ENCODE measurements at places on chromosomes 4 and X.

GRCh38 chr4:67891645-67892044 lies 7.8 kb upstream of the TMPRSS11D start:
- no peak for DNase-seq

DNA sequence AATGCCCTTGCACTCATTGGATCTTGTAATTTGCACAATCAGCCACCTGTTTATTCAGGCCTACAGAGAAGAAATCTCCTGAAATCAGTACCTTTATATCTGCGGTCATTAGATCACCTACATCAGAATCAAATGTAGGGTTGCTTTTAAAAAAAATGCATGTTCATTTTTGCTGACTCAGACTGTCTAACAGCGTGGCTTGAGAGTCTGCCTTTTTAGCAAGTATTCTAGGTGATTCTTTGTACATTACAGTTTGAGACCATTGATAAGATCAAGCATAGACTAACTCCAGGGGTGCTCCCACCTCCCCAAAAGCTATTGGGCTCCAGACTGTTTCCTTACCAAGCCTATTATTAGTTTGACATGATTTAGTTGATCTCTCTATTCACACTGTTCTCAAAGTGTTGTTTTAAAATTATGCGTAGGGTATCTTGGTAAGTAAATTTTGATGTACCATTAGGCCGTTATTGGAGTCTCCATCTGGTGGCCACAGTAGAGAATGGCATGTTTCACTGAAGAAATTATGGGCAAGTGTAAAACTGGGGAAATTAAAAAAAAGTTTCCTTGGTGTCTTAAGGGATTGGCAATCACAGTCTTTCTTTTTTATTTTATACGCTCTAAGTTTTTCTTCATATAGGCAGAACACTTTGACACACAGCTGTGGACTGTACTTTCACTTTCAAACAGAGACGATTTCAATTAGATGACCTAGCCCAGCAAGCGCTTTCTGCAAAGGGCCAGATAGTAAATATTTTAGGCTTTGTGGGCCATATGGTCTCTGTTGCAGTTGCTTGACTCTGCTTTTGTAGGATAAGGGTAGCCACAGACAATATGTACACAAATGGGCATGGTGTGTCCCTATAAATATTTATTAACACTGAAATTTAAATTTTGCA lies 33.7 kb upstream of the MSL3 start:
- no peak for DNase-seq

- no peak for DNase-seq
Measured at GRCh38 chrX:47637546-47638195, 7.9 kb upstream of the CFP start.

GRCh38 chr4:95694411-95694810 lies 145.5 kb upstream of the PDHA2 start:
- no peak for DNase-seq

- DNase-seq: no peak
Measured at GRCh38 chr4:17024425-17024824, 126.0 kb upstream of the LDB2 start.

DNA sequence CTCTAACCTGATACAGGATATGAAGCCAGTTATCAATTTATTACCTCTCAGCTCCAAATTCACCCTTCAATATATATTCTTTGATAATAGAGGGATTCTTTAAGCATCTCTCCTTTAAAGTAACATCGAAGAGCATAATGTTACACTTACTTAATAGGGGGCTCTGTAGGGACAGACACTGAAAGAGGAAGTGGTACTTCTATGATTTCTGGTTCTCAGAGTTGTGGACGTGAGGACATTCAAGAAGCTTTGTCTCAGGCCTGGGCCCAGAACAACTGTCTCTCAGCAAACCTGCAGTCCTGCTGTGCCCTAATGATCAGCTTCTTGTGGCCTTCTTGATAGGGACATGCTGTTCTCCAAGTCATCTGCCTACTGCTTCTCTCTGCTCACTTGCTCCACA lies 4.2 kb upstream of the ZXDB start:
- no peak for DNase-seq

DNA sequence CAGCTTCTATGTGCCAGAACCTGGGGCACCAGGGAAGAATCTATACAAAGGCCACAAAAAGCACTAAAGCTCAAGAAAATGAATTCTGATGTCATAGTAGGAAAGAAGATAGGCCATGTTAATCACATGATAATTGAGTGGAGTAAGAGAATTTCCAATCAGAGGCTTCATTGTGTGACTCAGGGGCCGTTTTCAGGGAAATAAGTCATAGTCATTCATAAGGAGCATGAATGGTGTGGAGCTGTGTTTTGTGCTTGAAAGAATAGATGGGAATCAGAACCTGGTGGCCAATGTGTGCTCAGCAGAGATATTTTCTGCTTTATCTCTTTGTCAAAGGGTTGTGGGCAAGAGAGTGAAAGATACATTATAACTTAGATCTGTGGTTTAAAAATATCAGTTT lies 102.4 kb upstream of the ZDHHC15 start:
- no peak for DNase-seq

DNA sequence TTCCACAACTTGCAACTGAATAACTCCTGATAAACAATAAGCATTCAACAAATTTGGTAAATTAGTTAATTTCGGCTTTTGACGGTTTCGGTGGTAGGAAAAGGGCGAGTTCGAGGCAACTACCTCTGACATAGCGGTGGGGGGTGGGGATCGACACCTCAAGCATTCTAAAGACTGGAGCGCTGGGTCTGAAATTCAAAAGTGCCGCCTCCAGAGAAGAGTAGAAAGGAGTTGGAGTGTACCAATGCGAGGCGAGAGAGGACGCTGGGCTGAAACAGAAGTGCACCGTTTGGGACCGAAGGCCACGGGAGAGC lies 725 bp downstream of the SMC1A start:
- no peak for DNase-seq

GRCh38 chrX:24775891-24776290 lies 82.2 kb downstream of the POLA1 start:
- DNase-seq: no peak

DNA sequence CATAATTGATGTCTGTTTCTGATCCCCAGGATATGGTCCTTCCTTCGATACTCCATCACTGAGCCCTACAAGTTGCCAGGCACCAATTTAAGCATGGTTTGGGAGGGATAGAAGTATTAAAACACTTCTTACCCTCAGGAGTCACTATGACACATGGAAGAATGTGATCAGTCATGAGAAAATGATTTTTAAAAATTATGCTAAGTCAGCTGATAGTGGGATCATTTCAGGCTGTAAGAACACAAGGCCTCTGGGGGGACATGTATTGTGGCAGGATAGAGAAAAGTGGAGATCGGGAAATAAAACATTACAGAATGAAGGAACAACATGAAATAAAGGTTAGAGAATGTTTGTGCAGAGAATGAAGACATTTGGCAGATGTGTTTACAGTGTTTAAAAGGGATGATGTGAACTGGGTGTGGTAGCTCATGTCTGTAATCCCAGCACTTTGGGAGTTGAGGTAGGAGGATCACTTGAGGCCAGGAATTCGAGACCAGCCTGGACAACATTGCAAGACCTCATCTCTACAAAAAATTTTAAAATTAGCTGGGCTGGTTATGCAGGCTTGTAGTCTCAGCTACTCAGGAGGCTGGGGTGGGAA lies 64.0 kb downstream of the ELOVL6 start:
- no peak for DNase-seq

- no peak for DNase-seq
Measured at GRCh38 chr4:165668694-165669093, 204.3 kb upstream of the TLL1 start.

DNA sequence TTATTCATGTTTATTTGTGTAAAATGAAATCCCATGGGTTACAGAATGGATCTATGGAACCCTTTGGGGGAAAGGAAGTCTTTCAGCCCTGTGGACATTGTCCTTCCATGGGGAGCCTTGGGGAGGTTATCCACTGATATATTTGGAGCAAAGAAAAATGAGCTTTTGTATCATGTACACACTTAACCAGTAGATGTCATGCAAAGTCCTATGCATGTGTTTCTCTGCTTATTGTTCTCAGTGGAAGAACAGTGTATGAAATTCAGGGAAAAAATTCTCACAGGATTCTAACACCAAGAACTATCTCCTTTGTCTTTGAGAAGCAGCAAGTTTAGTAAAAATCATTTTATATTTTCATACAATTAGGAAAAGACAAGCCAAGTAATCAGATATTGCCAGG lies 105.3 kb downstream of the DTHD1 start:
- no peak for DNase-seq

DNA sequence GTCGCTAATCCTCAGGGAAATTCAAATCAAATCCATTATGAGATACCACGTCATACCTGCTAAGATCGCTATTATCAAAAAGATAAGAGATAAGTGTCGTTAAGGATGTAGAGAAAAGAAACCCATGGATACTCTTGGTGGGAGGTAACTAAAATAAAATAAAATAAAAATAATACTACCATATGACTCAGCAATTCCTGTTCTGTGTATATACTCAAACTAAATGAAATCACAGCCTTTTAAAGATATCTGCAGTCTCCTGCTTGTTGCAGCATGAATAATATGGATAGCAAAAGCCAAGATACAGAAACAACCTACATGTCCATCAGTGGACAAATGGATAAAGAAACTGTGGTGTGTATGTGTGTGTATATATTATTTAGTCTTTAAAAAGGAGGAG lies 105.8 kb upstream of the IL15 start:
- no peak for DNase-seq

DNA sequence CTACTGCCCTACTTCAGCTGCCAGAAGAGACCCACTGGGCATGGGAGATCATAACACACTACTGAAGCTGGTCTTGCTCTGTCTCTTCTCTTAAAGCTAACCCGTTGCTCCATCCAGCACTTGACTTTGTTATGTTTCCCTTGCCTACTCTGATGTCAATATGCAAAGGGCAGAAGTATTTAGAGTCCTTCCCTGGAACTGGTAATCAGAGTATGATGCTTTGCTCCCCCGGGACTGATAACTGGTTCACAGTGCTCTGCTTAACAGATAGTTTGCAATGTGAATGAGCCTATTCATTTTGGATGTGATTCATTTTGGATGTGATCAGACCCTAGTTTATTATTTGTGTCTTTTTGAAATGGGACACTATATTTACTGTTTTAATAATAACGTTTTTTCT lies 12.3 kb upstream of the UCP1 start:
- no peak for DNase-seq

DNA sequence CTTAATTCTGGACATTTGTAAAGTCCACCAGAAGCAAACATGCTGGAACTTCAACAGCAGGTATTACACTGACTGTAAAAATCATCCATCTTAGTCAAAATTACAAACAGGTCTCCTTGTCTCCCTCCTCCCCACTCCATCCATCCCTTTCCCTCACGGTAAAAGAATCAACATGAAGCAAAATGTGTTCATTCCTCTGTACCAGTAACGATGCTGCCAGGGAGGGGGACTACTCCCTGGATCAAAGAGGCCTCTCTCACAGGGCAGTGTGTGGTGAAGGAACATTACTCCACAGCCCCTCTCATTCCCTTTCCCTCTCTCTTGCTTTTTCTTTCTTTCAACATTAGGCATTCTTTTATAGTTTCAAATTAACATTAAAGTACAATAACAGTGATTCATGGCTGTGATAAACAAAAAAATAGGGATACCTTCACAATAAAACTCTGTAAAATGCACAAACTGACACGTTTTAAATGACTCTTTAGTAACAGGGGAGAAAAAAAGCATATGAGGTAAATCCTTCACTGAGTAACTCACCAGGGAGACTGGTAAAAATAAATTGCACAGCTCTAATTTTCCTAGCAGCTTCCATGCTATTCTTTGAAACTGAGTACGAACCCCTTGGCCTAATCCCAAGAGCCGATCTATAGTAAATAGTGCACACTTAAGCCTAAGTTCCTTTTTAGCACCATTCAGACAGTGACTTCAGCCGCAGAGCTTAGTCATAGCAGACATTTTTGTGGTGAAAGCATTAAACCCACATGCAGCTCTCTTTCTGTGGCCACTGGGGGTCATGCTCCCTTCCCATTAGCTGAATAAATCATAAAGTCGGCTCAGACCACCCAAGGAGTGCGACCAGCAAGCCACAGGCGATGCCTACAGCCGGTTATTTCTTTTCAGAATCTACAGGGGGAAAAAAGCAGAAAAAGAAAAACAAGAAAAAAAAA lies 215.6 kb upstream of the GYPA start:
- no peak for DNase-seq

- DNase-seq: no peak
Measured at GRCh38 chr4:49032440-49033161, 46.5 kb downstream of the CWH43 start.

GRCh38 chr4:118839221-118839927 lies 3.4 kb upstream of the SEC24D start:
- no peak for DNase-seq

GRCh38 chr4:181822005-181822375 lies 421.2 kb upstream of the TENM3 start:
- no peak for DNase-seq

DNA sequence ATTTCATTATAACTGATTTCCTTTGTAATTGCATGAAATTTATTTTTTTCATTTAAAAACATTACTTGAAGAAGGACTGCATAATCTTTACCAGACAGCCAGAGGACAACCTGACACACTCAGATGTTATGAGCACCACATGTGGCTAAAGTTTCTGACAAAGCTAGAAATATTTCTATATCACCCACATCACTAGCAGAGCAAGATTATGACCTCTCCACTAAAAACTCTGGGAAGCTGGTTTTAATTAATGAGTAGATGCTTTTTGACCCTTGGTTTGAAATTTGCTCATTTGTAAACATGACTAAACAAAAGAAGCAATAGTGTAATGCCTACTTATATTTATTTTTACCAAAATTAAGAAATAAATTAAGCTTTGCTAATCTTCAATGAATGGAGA lies 661.5 kb upstream of the EPHA5 start:
- DNase-seq: no peak

GRCh38 chr4:21699446-21699845 lies 249.1 kb downstream of the KCNIP4 start:
- no peak for DNase-seq

GRCh38 chr4:75708218-75708691 lies 16.1 kb upstream of the USO1 start:
- no peak for DNase-seq

- DNase-seq: no peak
Measured at GRCh38 chr4:107575243-107575642, 144.8 kb downstream of the PAPSS1 start.

DNA sequence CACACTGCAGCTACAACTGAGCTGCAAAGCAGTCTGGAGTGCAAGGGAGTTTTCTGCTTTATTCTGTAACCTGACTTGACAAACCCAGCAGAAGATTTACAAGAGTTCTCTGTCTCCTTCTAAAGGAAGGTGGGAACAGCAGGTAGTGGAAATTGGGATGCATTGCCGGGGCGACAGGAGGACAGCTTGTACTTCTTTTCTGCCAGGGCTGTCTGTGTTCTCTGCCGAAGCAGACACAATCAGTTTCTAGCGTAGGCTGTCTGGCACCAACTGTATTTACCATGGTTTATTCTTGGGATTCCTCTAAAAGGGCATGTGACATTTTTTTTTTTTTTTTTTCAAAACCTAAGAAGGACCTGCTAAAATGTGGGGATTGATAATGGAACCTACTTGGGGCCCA lies 190.8 kb upstream of the GK2 start:
- no peak for DNase-seq

GRCh38 chr4:129966175-129966574 lies 870.2 kb downstream of the C4orf33 start:
- no peak for DNase-seq

Measured in stimulated activated CD4-positive, alpha-beta T cell treated with anti-CD3 and anti-CD28 coated beads, Interleukin-1b, Interleukin-23, amount 100 ng/mL, for 1 hour (primary cell).